ENCODE measurements at places on chromosomes 16 and 17.
A peak's percentile ranks its signal among the peaks of the same experiment; 100 is the strongest.

- DNase-seq = no peak
Observed at GRCh38 chr16:61596655-61597054, 439.6 kb downstream of the CDH8 start.

- no peak for DNase-seq
Observed at GRCh38 chr17:60098578-60098977, 19.9 kb upstream of the HEATR6 start.

DNA sequence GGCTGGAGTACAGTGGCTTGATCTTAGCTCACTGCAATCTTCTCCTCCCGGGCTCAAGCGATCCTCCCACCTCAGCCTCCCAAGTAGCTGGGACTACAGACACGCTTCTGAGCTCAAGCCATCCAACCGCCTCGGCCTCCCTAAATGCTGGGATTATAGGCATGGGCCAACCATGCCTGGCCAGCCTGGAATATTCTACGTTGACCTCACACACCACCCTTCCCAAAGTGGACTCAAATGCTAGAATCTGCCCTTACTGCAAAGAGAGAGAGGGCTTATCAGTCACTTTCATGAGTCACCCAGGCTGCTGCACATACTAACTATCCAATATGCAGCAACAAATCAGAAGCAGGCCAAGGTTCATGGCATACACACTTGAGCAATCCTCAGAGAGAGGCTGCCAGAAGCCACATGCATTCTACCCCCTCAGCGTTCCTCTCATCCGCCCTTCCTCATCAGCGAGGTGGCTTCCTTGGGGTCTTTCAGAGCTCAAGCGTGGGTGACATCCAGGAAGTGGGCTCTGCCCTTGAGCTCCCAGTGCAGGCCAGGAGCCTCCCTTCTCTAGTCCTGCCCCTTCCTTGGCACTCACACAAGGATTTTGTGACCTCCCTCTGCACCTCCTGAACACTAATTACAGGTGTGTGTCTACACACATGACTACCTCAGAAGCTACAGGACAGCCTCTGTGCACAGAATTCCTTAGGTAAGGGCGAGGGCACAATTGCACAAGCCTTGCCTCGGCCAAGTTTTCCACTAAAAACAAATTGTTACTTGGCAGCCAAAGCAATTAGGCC lies 24.8 kb upstream of the SIAH1 start:
- DNase-seq = no peak

- DNase-seq = no peak
Observed at GRCh38 chr16:5862103-5862840, 764.7 kb upstream of the EEF2KMT start.

- peak; percentile 24 for DNase-seq
Observed at GRCh38 chr16:27154705-27155521, 48.4 kb upstream of the KDM8 start.

GRCh38 chr16:1781758-1782407 lies 488 bp downstream of the SPSB3 start:
- peak; percentile 20 for DNase-seq

DNA sequence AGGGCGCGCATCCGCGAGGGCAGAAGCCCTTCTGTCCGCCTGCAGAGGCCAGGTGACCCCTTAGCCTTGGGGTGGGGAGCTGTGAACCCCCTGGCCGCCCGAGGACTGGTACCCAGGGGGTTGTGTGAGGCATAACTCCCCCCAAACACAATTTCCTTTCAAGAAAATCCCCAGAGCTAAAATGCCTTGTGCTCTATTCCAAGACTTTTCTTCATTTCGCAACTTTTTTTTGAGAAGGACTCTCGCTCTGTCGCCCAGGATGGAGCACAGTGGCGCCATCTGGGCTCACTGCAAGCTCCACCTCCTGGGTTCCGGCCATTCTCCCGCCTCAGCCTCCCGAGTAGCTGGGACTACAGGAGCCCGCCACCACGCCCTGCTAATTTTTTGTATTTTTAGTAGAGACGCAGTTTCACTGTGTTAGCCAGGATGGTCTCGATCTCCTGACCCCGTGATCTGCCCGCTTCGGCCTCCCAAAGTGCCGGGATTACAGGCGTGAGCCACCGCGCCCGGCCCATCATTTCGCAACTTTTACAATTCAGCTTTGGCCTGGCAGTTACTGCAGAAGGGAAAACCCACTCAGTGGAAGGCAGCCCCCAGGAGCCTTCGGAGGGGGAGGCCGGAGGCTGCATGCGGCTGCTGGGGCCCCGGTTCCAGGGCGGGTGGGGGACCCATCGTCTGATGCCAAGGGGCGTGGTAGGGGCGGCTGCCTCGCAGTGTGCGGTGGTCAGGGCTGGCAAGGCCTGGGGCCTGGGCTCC lies 963 bp upstream of the APRT start:
- no peak for DNase-seq

GRCh38 chr16:81212830-81213465 lies 25.5 kb upstream of the BCO1 start:
- DNase-seq = no peak

DNA sequence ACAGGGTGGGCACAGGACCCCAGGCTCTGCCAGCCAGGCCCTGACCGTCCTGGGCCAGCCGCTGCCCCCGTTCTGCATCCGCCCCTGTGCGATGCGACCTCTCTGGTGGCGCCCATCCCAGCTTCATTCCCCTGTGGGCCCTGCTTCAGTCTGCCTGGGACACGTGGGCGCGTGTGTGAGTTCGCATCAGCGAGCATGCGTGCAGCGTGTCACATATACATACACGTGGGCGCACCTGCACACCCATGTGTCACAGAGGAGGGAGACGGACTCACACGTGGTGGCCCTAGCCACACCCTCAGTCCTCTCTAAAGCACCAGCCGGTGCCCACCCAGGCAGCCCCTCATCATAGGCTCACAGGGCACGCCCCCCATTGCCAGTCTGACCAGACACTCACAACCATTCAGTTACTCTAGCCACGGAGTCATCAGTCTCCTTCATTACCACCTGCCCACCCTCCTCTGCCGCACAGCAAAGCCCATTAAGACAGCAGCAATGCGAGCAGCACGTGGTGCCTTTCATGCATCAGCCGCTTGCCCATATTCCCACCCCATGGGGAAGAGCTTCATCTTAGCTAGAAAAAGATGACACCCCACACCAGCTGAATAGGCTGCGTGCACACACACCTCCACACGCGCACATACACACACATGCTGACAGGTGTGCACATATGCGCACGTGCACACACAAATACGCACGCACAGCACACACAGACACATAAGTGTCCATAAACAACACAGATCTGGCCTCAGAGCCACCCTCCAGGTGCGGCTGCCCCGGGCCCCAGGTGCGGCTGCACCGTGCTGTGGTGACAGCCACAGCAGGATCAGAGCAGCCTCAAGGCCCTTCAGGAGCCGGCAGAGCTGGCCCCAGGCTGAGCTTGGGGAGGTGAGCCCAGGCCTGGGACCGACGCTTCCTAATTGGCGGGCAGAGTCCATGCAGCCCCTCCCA lies 9.5 kb upstream of the CDH15 start:
- no peak for DNase-seq

- DNase-seq = no peak
Observed at GRCh38 chr16:3665508-3665907, 11.0 kb downstream of the DNASE1 start.

- no peak for DNase-seq
Observed at GRCh38 chr16:57258910-57259475, 13.9 kb downstream of the ARL2BP start.

GRCh38 chr17:71203953-71204352 lies 916.9 kb upstream of the SOX9 start:
- DNase-seq = no peak

DNA sequence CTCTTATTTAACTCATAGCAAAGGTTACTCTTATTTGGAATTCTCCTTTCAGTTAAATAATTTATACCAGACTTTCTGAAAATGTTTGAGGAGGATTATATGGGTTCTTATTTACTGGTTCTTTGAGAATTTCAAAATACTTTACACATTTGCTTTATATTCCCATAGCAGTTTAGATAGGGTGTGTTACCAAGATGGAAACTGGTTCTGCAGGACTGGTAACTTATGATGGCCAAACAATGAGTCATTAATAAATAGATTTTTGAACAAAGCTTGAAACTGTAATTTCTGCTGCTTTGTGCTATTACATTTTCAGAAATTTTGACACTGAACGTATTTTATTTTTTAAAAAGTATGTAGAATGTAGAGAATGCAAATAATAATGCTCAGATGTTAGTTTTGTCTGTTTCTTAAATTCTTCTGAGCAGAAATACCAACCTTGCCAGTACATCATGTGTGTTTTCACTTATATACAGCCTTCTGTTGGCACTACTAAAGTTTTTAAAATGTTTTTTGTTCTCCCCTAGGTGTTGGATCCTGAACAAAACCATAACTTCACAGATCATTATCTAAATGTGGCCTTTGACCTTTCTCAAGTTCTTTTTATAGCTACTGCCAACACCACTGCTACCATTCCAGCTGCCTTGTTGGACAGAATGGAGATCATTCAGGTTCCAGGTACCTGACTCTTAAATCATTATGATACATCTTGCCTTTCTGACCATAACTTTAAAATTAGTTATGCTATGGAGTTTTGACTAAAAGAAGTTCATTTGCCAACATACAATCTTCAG lies 48.3 kb upstream of the ABCC11 start:
- no peak for DNase-seq

DNA sequence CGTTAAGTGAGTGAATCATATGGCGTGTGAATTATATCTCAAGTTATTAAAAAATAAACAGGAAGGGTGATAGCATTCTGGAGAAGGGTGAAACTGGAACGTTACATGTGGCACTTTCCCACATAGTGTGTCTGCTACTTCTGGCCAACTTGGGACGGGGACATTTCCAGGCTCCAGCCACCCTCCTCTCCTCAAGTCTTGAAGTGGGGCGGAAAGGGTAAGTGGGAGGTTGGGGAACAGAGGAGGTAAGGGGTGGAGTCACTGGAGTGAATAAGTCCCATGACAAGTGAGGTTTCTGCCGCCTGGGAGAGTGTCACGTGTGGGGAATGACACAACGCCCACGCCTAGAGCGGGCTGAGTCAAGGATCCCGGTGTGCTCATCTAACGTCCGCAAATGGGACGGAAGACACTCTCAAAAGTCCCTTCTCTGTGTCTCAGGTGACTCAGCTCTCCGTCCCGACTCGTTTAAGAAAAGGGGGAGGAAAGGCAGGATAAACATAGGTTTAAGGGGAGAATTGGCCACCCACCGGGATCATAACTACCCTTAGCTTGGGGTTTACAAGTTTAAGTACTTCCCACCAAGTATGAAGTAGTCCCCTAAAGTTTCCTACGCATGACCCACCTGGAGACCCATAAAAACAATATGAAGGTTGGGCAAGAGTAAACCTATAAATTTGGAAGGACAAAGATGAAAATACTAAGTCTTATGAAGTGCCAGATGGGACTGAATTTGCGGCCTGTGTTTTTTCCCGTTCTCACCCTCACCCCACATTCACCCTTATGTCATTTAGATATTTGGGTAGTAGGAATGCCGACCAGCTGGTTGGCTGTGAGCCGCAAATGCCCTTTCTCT lies 1.2 kb upstream of the SPAG9 start:
- DNase-seq = peak; percentile 71

DNA sequence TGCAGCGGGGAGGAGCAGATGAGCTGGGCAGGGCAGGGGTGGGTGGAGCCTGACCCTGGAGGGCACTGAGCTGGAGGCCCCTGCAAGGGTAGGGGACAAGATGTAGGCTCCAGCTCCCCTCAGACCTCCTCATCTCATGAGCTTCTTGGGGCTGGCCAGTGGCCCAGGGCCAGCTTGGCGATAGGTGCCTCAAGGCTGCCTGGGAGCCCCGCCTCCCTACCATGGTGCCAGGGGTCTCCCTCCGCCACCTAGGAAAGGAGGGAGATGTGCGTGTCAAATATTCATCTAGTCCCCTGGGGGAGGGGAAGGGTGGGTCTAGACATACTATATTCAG lies 3.9 kb downstream of the HIRIP3 start:
- no peak for DNase-seq

GRCh38 chr17:42276609-42277341 lies 584 bp upstream of the STAT5B start:
- peak; percentile 47 for DNase-seq

- no peak for DNase-seq
Observed at GRCh38 chr17:37255432-37255831, 120.4 kb upstream of the C17orf78 start.

DNA sequence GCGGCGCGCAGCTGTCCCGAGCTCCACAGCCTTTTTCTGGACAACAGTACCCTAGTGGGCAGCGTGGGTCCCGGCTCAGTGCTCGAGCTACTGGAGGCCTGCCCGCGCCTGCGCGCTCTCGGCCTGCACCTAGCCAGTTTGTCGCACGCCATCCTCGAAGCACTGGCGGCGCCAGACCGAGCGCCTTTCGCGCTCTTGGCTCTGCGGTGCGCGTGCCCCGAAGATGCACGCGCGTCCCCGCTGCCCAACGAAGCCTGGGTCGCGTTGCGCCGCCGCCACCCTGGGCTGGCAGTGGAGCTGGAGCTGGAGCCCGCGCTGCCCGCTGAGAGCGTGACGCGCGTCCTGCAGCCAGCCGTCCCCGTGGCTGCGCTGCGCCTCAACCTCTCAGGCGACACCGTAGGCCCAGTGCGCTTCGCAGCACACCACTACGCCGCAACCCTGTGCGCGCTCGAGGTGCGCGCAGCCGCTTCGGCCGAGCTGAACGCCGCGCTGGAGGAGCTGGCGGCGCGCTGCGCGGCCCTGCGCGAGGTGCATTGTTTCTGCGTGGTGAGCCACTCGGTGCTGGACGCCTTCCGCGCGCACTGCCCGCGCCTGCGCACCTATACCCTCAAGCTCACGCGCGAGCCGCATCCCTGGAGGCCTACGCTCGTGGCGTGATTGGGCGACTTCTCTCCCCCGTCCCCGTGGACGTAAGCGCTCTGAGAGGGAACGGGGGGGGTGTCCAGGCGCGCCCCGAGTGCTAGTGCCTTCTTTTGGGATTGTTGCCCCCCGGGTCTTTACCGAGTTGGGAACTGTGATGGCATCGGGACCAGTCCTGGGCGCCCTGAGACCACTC lies 1.2 kb upstream of the HSF4 start:
- DNase-seq = no peak

DNA sequence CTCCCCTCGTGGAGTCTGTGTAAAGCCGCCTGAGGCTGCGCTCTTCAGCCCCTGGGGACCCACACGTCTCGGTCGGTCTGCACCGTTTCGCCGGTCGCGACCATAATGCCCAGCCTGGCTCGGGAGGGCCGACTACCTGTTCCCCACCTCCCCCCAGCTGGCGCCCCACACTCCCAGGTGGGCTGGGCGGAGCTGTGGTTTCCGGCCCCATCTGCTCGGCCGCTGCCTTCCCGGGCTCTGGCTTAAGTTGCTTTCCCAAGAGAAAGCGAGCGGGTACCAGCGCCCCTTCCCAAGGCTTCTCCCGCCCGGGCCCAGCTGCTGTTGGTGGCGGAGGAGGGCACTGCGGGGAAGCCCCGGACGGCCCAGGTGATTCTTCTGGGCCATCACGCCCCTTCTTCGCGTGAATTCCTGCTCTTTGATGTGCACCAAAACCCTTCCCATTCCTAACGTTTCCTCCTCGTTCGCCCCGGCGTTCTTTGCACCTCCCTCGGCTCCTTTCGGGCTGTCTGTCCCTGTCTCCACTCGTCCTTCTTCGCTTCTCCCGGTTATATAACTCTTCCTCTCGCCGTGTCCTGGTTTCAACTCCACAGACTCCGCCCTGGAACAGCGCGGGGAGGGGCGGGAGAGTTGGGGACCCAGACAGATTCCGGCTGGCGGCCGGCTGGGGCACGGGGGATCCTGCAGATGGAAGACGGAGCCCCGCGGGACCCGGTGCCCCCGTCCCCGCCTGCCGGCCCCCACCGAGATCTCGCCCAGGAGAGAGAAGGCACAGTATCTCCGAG lies 2.0 kb downstream of the KDM6B start:
- DNase-seq = no peak

Measured in effector memory CD4-positive, alpha-beta T cell (primary cell).